ENCODE measurements at places on chromosomes 4 and X.
A peak's percentile ranks its signal among the peaks of the same experiment; 100 is the strongest.

DNA sequence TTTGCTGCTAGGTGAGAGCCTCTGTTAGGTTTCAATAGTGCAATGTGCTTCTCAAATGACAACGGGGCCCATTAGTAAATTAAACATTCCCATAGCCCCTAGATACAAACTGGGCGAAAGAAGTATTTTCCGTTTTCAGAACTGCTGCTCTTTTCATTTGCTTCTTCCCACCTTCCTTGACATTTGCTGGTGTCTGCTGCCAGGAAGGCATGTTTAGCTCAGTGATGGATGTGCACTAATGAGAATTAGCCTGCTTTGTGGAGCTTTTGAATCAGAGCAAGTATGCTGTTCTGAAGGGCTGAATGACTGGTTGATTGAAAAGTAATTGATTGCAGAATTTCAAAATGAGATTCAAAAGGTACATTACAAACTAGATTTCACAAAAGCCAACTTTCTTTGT lies 57.0 kb downstream of the SHROOM3 start:
- no peak for DNase-seq

DNA sequence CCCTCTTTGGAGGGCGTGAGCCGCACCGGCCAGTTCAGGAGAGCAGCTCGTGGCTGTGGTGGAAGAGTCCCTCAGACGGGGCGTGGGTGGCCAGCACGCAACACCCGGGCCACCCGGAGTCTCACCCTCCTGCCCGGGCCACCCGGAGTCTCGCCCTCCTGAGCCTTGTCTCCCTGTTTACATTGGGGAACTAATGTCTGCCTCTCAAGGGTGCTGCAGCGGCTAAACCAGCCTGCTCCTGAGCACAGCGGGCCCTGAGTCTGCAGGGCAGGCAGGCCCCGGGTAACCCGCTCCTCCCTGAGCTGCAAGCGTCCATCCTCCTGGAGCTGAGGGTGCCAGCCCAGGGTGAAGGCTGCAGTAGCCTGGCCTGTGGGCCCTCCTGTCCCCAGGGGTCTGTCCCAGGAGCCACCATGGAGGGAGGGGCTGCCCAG lies 3.0 kb downstream of the PDE6B start:
- DNase-seq: no peak

DNA sequence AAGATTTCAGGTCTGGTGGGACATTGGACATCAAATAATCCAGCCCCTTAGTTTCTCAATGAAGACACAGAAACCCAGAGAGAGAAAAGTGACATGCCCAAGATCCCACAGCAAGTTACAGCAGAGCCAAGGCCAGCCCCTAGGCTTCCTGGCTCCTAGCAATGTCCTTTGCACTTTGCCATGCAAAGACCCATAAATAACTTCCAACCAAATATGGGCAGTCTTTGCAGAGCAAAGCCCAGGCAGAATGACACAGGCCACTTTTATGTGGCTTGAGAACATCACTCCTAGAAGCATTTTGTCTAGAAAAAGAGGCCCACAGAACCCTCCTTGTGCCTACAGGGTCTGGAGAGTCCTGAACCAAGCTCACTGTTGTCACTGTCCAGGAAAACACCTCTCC lies 78.1 kb upstream of the ATP6AP2 start:
- no peak for DNase-seq

DNA sequence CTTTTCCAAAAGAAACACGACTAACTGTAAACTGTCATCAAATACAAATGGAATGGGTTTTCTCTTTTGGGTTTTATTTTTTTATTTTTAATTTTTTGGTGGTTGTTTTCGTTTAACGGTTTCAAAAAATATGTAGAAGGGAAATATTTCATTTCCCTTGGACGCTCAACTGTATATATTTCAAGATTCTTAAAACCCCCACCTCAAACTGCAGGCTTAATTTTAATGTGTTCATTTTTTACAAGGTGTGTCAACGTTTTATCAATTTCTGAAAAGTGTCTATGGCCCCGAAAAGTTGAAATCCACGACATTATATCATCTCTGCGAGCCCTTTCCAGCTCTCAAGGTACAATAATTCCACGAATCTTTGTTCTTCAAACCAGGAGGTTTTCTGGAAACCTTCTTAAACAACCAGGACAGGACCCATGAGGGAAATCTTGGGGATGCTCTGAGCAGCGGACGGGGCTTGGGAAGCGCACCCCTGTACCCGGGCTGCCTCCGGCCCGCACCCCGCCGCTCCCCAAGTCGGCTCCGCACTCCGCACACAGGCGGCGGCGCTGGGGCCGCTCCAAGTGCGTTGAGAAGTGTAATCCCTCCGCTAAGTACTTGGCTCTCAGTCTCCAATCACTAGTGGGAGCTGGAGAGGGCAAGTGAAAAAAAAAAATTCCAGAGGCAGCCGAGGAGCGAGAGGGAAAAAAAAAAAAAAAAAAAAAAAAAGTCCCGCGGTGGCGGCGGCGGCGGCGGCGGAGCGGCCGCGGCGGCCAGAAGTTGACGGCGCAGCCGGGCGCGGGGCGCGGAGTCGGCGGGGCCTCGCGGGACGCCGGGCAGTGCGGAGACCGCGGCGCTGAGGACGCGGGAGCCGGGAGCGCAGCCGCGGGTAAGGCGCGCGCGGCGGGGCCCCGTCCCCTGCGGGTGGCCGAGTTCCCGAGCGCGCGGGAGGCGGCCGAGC lies at the start of gene BMPR1B:
Gene BMPR1B, plus strand, starts transcription at position 764 of the 949 bp plus-strand sequence. CDS start 346,470 bp downstream, outside the sequence.
- peak; percentile 25 for DNase-seq

- no peak for DNase-seq
Measured at GRCh38 chr4:150743564-150744342, 161.8 kb downstream of the MAB21L2 start.

DNA sequence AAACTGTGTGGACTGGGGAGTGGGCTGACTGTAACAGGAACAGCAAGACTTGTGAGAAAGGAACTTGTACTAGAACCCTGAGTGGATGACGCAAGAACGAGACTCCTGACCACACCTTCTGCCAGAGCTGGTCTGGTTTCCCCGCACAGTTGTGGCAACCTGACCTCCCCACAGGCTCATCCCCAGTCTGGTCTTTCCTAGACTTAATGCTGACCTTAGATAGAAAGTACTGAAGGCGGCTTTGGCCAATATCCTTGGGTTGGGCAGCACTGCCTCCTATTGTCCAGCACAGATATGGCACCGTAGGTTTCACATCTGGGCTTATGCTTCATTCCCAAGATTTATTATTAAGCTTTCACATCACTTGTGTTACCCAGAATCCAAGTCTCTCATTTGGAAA lies 137.8 kb upstream of the FRG1 start:
- DNase-seq: no peak

DNA sequence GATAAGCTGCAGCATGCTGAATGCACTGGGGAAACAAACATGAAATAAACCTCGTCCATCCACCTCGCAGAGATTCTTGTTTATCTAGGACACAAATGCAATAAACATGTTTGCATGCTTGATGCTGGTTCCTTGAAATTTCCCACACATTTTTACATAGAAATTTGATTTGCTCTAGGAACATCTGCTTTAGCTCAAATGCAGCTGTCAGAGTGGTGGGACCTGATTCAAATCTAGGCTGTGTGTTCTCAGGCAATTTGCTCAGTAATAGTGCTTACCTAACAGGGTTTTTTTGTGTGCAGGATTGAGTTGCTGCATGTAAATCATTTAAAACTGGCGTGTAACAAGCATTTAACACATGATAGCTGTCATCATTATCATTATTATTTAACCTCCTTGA lies 293.1 kb downstream of the QDPR start:
- DNase-seq: no peak
